ENCODE measurements at places on chromosomes 2 and 18. TPM values are rescaled to one million over a fixed set of nuclear protein-coding genes. Genes with fewer than 3 reads are reported as not detected.
A peak's percentile ranks its signal among the peaks of the same experiment; 100 is the strongest.

GRCh38 chr2:45218931-45219339 lies 209.7 kb upstream of the SIX2 start:
- DNase-seq: no peak

Gene TMEM17
- total RNA-seq: 1.2 TPM

Gene PLCD4
- 1.7 TPM for total RNA-seq

Gene ZBTB7C
- total RNA-seq: 14.1 TPM

GRCh38 chr18:74413836-74414235 lies 43.3 kb downstream of the DIPK1C start:
- DNase-seq: no peak

- DNase-seq: no peak
These were observed 9.3 kb downstream of the PSMD1 start for GRCh38 chr2:231065966-231066365.

Gene IL36B
- not detected for total RNA-seq

- DNase-seq: no peak
These were observed 34.7 kb upstream of the CALCRL start for GRCh38 chr2:187482796-187483195.

GRCh38 chr2:241739651-241740050 lies 5.2 kb downstream of the D2HGDH start:
- no peak for DNase-seq

Gene GLB1L
- total RNA-seq: 10.7 TPM

Gene GPR55
- not detected for total RNA-seq

Gene SCG2
- total RNA-seq: 0.48 TPM

- DNase-seq: no peak
These were observed 134.5 kb downstream of the RHBDD1 start for GRCh38 chr2:226970362-226970761.

Gene C2orf49
- total RNA-seq: 15.3 TPM

DNA sequence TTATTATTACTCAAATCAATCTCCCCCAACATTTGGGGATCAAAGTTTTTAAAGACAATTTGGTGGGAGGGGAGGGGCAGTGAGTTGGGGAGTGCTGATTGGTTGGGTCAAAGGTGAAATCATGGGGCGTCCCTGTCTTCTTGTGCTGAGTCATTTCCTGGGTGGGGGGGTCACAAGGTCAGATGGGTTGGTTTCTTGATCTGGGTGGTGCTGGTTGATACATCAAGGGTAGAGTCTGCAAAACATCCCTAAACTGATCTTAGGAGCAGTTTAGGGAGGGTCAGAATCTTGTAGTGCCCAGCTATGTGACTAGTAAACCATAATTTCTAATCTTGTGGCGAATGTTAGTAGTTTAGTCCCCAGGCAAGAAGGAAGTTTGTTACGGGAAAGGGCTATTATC lies 67.4 kb downstream of the MOGAT1 start:
- no peak for DNase-seq

- DNase-seq: no peak
These were observed 87.5 kb downstream of the MSH2 start for GRCh38 chr2:47490406-47490805.

Gene CXCR1
- 0.65 TPM for total RNA-seq

DNA sequence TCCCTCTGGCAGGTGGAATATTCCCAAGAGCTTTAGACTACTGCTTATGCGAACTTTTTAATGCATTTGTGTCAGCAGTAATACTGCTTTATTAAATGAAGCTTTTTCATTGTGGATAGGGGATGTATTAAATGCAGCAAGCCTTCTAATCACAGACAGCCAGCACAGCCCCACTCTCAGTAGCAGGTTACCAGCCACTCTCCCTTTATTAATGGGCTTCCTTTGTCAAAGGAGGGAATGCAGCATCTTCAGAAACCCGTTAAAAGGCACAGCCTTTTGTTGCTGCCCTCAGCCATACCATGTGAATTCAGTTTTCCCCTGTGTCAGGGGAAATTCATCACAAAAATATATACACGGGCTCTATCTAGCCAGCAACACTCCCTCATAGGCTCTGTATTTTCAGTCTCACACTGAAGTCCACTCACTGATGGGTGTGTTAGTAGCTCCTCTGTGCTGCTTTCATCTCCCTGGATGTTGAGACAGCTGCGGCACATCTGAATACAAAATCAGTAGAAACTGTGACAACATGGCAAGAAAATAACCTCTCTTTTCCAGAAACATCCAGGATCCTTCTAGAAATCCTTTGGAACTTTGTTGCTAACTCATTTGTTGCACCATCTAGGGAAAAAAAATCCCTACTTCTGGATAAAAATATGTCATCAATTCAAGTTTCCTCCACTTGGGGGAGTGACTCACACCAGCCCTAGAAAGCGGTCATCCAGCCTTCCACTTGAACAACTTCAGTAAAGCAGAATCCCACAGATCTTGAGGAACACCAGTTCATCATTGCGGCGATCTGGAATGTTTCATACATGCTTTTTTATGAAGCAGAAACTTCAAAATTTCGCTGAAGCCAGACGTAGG lies 48.4 kb downstream of the LRRTM1 start:
- DNase-seq: no peak

Gene PKDCC
- 125 TPM for total RNA-seq

DNA sequence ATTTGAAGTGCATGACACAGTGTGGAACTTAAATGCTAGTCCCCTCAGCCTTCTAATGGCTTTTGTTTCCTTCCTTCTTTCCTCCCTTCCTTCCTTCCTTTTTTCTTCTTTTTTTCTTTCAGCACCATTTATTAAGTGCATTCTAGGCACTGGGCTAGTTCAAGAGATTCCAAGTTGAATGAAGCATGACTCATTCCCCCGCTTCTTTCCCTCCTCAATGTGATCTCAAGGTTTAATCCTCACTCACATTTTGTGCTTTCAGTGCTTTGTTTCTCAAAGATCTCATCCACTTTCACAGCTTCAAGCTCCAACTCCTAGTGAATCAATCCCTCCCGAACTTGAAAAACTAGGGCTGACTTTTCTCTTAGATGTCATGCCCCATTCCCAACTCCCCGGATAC lies 90.1 kb downstream of the LBH start:
- DNase-seq: no peak

GRCh38 chr2:188695953-188696352 lies 278.2 kb upstream of the COL3A1 start:
- no peak for DNase-seq

Gene ZAP70
- total RNA-seq: 4.1 TPM

DNA sequence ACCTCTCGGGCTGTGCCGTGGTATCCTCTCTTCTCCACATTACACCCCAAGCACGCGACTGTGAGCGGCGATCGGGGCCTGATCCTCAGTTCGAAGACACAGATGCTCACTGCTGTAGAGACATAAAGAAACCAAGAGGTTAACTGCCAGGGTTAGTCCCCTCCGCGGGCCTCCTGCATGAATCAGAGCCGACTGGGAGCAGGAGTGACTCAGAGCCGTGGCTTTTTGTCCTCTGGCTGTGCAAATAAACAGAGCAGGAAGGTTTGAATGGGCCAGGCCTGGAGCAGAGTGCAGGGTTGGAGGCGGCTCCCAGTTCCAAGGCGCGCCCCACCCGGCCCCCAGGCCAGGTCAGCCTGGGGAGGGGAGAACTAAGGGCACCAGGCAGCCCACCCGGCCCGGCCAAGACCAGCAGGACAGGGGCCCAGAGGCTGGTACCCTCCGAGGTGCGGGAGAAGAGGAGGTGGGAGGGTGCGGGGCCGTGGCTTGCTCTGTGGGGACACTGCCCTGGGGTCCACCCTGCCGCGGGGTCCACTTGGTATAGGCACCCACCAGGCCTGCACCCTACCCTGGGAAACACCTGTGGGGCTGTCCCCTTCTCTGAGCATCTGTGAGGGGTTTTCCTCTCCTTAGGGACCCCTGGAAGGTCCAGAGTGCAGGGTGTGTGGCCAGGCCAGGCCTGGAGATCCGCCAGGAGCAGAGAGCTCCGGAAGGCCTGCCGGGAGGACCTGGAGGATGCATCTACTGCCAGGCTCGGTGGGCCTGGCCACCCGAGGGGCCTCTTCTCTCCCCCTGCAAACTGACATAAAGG lies 16.5 kb downstream of the TWIST2 start:
- peak; percentile 70 for DNase-seq

- DNase-seq: no peak
These were observed 65.7 kb downstream of the LYPD6B start for GRCh38 chr2:149104221-149104620.

DNA sequence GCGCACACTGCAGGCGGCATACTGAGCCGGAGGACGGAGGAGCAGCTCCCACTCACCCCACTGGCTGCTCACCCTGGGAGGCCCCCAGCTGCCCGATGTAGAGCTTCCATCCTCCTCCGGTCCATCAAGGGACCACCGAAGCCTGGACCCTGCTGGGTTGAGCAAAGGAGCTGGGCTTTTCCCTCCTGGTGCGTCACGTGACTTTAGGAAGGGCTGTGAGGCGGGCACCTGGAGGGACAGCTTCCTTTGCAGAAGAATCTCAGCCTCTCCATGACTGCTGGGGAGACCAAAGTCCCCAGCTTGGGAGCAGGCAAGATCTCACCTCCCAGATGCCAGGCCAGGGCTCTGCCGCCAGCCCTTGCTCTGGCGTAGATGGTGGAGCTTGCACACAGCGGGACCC lies 102.7 kb downstream of the TWIST2 start:
- no peak for DNase-seq

- no peak for DNase-seq
These were observed 11.9 kb downstream of the ZC3H15 start for GRCh38 chr2:186497928-186498327.

DNA sequence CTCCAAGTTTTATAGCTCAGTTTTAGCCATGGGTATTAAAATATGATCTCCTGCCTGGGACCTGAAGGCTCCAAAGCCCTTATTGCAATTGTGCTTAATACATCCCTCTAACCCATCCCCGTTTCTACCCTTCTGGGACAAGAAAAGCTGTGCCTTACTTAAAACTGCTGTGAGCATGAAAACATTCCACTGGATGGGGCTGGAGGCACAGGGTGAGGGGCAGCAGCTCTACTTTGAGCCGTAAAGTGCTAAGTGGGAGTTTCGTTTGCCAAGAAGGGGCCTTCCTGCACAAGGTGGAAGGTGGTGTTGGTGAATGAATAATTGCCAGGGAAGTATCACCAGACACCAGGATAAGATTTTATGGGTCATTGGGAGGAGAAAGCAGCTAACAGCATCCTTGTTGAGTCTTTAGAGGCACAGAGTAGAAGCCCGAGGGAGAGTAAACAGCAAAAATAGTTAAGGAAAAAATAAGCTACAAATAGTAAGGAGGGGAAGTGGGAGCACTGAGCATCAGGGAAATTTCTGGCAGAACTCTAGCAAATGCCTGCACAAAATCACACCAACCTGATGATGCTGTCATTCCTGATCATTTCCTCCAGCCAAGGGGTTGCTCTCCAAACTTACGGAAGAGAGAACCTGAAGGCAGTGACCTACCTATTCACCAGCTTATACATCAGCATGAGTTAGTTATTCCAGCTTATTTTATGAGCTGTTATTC lies 218.4 kb downstream of the MREG start:
- DNase-seq: no peak

Gene DES
- total RNA-seq: 39.4 TPM

Gene GRHL1
- total RNA-seq: 3.4 TPM

- DNase-seq: no peak
These were observed 75.5 kb downstream of the COPS8 start for GRCh38 chr2:237161189-237161588.

DNA sequence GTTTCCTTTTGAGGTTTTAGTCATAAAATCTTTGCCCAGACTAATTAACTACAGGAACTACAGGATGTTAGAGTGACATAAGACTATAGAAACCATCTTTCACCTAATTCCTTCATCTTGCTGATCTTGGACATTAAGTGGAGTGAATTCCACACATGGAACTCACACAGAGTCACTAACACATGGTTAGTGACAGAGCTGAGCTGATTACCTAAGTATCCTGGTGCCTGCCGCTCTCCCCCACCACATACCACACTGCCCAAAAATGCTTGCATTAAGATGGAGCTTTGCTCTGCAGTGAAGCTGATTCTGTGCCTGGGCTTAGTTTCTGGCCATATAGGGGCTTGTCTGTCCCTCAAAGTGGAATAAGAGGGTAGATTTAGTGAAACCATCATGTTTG lies 332.9 kb upstream of the NT5C1B start:
- DNase-seq: no peak

- DNase-seq: no peak
These were observed 2.0 kb downstream of the SP9 start for GRCh38 chr2:174336501-174337336.

- no peak for DNase-seq
These were observed 823 bp upstream of the RNU2-63P start for GRCh38 chr2:88016960-88017779.

- no peak for DNase-seq
These were observed 8.8 kb upstream of the ERFE start for GRCh38 chr2:238149841-238150572.

- no peak for DNase-seq
These were observed 25.9 kb upstream of the ATP9B start for GRCh38 chr18:79043288-79043687.

DNA sequence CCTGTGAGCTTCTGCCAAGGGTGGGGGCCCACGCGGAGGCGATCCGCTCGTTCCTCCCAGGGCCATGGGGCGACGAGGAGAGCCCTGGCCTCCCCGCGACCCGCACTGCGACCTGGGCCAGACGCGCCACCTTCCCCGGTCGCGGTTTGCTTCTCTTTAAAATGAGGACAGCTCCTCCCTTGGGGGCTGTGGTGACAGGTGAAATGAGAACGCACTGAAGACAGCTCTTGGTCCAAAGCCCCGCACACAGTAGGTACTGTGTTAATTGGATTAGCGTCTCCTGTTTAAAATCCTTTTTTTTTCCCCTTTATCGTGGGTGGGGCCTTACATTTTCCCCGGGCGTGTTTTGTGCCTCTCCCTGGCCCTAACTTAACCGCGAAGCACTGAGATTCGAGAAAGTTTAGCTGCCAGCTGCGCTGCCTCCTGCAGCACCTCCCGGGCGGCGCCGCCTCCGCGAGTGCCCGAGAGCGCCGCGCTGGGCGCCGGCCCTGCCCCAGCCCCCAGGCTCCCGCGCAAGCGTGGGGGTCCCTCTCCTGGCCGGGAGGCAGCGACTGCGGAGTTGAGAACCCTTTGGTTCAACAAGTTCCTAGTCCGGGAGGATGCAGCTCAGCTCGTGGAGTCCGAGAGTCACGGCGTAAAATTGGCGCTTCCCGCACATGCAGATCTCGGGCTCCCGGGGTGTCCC lies 1.1 kb downstream of the HPCAL1 start:
- no peak for DNase-seq

DNA sequence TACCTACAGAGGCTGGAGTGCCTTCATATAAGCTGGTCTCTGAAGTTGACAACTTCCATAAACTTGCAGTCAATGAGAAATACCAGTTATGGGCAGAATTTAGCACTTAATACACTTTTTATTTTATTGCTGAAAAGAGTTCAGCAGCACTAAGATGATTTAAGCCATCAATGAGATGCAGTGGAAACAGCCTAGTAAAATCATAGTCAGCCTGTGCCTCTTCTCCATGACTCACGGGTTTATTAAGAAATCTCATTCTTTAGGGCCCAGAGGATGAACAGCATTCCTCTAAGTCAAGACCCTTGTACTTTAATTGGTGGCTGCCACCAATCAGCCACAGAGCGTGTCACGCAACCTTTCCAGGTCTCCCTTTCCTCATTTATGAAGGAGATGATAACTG lies 1357.9 kb upstream of the CELF4 start:
- no peak for DNase-seq

GRCh38 chr18:36298126-36298741 lies 721 bp downstream of the FHOD3 start:
- DNase-seq: no peak
